ENCODE measurements at places on chromosomes 2 and 18. TPM values are rescaled to one million over a fixed set of nuclear protein-coding genes. Genes with fewer than 3 reads are reported as not detected.

DSG4 gene
- not detected for total RNA-seq

ATP5MC3 gene
- total RNA-seq: 104 TPM

AGFG1 gene
- total RNA-seq: 98.8 TPM

C2orf15 gene
- total RNA-seq: not detected

DIS3L2 gene
- total RNA-seq: 13.7 TPM

FAM124B gene
- total RNA-seq: 0.21 TPM

MTCL1 gene
- total RNA-seq: 12.3 TPM

LIMS4 gene
- total RNA-seq: not detected

FKBP1B gene
- total RNA-seq: 13.7 TPM

DBI gene
- total RNA-seq: 60.7 TPM

ADD2 gene
- not detected for total RNA-seq

SIX3 gene
- not detected for total RNA-seq

ARHGAP25 gene
- 0.43 TPM for total RNA-seq

HOXD4 gene
- total RNA-seq: not detected

KLHL14 gene
- total RNA-seq: 0.24 TPM

REG3G gene
- not detected for total RNA-seq

NCKAP5 gene
- 0.43 TPM for total RNA-seq

RBKS gene
- total RNA-seq: 1.1 TPM

DYNAP gene
- total RNA-seq: not detected

KCNF1 gene
- 0.48 TPM for total RNA-seq

OTX1 gene
- 4.3 TPM for total RNA-seq

NTSR2 gene
- not detected for total RNA-seq

CD226 gene
- total RNA-seq: 1.9 TPM

RPRM gene
- not detected for total RNA-seq

IL36A gene
- total RNA-seq: 3.0 TPM

CROCC2 gene
- total RNA-seq: not detected

SERPINB3 gene
- total RNA-seq: 33.7 TPM

HOXD3 gene
- total RNA-seq: not detected

FRZB gene
- total RNA-seq: under 0.01 TPM

HOXD11 gene
- total RNA-seq: 0.96 TPM

REG1B gene
- not detected for total RNA-seq

UGGT1 gene
- total RNA-seq: 59.3 TPM

BUB1 gene
- 6.5 TPM for total RNA-seq

XIRP2 gene
- not detected for total RNA-seq

UCN gene
- total RNA-seq: 0.85 TPM

CNTNAP5 gene
- total RNA-seq: not detected

ADCYAP1 gene
- not detected for total RNA-seq

G6PC2 gene
- not detected for total RNA-seq

GPR17 gene
- not detected for total RNA-seq

TLX2 gene
- total RNA-seq: not detected

RFTN2 gene
- total RNA-seq: not detected

FOXD4L1 gene
- under 0.01 TPM for total RNA-seq

RPIA gene
- total RNA-seq: 7.7 TPM

DNAJB2 gene
- 50.6 TPM for total RNA-seq

Data from tracheal epithelial cell (primary cell).